ENCODE measurements at places on chromosomes 4 and X. TPM values are rescaled to one million over a fixed set of nuclear protein-coding genes. Genes with fewer than 3 reads are reported as not detected.

CENPVL1 gene
- not detected for total RNA-seq

RAB39B gene
- 7.5 TPM for total RNA-seq

STK32B gene
- total RNA-seq: not detected

ODAM gene
- not detected for total RNA-seq

UGDH gene
- 11.1 TPM for total RNA-seq

SLC6A14 gene
- not detected for total RNA-seq

DUX4 gene
- total RNA-seq: not detected

HS3ST1 gene
- total RNA-seq: not detected

CD40LG gene
- total RNA-seq: 4.7 TPM

NUP62CL gene
- total RNA-seq: 1.5 TPM
